ENCODE measurements at places on chromosomes 4 and X.

DNA sequence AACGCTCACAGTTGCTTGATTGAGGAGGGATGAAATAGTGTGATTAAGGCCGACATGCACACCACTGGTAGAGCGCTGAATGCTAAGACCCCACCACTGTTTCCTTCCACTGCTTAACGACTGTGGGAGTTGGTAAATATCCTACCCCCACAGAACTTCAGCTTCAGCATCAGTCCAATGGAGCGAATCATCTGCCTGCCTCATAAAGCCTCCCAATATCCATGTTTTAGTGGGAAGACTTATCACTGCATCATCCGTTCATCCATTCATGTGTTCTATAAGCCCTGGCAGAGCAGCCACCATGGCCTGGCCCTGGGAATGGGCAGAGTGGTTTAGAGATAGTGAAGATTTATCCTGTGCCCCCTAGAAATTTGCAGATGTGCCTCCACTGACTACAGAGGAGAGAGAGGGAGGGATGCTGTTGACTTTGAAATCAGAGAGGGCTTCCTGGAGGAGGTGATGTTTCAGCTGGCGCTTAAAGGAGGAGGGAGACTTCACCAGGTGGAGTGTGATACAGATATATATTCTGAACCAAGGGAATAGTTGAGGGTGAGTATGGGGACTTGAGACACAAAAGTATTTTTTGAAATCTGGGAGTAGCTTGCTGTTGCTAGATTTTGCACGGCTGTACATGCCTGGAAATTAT is 71.9 kb upstream of the STX18 start:
- DNase-seq = no peak

- DNase-seq = no peak
These were observed 210.7 kb downstream of the MAML3 start for GRCh38 chr4:139943277-139943676.

DNA sequence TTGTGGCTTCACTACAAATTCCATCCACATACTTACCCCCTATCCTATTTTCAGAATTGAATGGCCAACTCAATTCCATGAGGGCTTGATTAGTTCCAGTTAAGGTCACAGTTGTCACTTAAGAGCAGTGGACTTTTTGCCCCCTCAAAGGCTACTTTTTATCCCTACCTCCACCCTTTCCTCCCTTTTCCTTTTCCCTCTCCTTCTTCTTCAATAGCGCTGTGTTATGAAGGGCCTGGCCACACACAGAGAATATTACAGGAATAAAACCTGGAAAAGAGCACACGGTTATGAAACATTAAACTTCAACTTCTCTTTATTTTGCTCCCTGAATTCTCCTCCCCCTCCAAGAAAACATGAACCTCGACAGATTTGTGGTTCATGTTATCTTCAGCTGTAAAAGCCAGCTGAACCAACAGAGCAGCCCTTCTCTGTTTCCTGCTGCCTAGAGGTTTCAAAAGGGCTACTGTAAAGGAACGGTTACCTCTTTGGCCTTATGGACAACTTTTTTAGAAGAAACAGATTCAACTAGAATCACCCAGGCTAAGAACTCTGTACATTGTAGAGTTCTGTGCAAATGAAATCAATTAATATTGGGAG is 87.0 kb upstream of the RPL34 start:
- no peak for DNase-seq

- DNase-seq = no peak
These were observed 519.5 kb downstream of the FGF13 start for GRCh38 chrX:138191998-138192397.

DNA sequence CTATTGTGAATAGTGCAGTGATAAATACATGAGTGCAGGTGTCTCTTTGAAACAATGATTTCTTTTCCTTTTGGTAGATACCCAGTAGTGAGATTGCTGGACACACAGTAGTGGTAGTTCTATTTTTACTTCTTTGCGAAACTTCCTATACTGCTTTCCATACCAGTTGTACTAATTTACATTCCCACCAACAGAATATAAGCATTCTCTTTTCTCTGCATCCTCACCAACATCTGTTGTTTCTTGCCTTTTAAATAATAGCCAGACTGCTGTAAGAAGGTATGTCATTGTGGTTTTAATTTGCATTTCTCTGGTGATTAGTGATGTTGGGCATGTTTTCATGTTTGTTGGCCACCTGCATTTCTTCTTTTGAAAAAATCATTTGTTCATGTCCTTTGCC is 105.9 kb downstream of the COL4A6 start:
- no peak for DNase-seq

GRCh38 chrX:3690140-3690539 is 23.3 kb downstream of the PRKX start:
- DNase-seq = no peak

DNA sequence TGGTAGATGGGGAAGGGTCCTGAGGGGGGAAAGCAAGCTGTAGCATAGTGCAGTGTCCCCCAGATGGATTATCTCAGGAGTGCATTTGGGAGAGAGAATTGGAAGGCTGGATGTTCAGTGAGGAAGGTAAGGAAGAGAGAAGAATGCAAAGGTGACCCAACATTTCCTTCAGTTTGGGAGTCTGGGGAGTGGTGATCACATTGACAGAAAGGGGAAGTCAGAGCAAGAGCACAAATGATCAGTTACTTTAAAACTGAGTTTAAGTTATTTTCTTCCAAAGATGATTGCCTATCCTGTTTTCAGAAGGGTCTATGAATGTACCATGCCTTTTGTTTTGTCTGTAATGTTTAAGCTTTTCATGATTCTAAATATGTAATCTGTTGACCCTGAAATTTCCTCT is 47.6 kb downstream of the ARHGAP10 start:
- no peak for DNase-seq

- DNase-seq = no peak
These were observed 667.6 kb downstream of the PCDH18 start for GRCh38 chr4:136864604-136865185.

DNA sequence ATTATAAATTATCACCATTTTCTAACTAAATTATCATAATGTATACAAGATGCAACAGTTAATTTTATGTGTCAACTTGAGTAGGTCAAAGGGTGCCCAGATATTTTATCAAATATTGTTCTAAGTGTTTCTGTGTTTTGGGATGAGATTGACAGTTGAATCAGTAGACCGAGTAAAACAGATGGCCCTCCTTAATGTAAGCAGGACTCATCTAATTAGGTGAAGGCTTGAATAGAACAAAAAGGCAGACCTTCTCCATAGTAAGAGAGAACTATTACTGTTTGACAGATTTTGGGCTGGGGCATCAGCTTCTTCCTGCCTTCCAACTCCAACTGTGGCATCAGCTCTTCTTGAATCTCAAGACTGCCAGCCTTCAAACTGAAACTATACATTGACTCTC is 185.8 kb downstream of the TRAM1L1 start:
- DNase-seq = no peak

DNA sequence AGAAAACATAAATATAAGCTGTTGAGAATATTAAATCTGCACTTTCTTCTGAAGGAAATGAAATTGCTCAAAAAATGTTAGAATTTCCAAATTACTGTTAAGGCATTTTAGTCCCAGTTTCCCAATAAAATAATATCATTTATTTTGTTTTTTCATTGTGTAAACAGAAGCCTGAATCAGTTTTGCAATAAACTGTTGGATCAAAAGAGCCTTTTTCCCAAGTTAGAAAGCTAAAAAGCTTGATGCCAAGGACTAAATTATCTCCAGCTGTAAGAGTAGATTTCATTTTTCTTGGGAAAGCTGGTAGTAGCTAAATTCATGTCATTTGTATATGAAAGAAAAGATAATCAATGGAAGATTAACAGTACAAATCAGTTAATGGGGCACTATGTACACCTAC is 95.8 kb downstream of the RNF150 start:
- DNase-seq = no peak

- no peak for DNase-seq
These were observed 37.1 kb upstream of the HERC6 start for GRCh38 chr4:88341227-88342192.

- peak; percentile 1 for DNase-seq
These were observed 46.8 kb downstream of the PSAPL1 start for GRCh38 chr4:7387925-7388324.

DNA sequence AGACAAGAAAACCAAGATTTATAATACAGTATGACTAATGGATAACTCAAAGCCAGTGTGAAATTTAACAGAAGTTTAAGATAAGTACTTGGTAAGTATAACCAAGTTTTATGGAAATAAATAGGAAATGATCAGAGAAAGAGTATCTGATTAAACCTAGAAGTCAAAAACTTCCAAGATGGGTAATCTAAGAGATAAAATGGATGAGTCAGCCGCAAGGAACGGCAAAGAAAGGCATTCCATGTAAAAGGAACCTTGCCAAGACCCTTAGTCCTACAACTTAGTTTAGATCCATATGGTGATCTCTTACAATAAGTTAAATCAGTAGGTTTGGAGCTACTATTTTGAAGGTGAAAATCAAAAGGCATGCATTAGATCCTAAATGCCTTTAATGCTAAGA is 34.8 kb downstream of the LIN54 start:
- no peak for DNase-seq

DNA sequence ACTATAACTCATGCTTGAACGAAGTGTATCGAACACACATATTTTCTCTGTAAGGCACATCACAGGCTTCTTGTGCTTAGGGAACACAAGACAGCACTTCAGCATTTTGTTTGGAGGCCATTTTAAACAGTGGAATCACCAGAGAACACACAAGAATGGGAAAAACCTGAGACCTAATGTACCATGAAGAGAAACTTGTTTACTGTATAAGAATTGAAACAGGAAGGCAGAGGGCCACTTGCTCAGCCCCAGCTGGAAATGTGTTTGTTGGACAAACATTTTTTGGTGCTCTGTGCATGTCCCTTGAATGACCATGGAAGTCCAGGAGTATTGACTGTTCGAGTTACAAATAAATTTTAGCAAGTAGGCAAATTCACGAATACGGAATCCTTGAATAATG is 47.5 kb downstream of the RAPGEF2 start:
- no peak for DNase-seq

DNA sequence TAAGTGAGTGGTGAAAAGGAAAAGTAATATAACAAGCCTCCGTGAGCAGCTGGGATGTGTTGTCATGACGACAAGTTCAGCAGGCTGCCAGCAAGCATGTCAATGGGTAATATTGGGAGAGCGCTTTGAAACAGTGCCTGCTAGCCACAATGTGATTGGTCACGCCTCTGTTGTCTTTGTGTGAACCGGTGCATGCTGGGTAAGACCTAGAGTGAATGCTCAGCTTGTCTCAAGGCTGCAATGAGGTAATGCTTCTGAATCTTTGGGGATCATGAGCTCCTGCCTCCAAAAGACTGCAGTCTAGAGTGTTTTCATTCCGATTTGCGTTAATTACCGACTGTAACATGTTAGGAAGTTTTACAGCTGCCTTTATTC is 54.9 kb downstream of the STOX2 start:
- DNase-seq = no peak

DNA sequence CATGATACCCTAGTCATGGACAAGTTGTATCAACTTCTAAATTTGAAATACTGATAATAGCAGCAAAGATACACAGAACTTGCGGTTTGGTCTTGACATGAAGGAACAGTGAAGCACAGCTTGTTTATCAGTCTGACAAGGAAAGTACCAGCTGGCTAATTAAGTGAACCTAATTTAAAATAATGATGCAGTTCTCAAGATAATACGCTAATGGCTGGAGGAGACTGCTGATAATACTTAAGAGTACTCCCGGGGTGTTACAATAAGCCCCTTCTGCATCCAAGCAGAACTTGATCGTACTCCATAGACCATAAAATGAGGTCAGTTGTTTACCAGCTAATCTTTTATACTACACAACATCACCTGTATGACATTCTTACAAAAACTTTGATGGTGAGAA is 697.5 kb downstream of the FSTL5 start:
- DNase-seq = no peak

DNA sequence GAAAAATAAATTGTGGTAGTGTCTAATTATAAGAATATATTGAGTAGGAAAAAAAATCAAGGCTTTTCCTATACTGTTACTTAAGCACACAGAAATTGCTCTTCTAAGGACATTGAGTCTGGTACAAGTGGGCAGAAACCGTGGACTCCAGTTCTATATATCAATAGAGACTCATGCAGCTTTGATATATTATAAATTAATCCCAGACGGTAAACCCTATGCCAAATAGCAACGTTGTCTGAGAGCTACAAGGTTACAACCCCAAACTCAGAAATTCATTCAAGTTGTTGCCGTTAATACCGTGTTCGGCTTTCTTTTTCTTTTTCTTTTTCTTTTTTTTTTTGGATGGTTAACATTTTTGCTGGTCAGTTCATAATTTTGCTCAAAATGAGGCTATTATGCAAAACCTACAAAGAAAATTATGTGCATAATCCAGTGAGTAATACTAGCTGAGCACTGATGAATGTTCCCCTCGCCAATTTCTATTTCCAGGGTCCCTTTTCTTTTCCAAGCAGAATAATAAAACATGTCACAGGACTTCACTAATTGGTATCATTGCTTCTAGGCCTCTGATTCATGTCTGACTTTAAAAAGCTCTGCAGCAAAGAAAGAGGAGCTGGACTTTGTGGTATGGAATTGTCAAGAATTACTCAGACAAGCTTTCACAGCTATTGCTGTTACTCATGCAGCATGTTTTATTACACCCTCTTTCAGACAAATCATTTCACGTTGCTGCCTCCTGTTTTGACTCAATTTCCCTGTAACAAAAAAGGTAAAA is 737.7 kb downstream of the NLGN4X start:
- DNase-seq = no peak

GRCh38 chr4:123351713-123352112 is 44.9 kb upstream of the SPRY1 start:
- DNase-seq = no peak

DNA sequence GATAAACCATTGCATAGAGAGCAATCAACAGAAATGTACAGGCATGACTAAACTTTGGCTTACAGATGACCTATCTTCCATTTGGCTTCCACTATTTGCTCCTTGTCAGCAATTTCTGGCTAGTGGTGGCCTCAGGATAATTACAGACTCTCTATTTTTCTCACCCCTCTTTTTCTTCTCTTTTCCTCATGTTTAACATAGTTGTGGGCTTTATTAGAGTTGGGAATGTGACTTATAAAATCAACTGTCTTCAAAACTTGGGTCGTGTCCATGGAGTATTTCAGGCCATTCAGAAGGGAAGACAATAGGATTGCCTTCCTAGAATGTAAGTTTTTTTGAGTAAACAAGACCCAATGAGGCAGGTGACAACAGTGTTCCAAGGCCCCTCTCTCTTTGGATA is 236.2 kb downstream of the FRAS1 start:
- DNase-seq = no peak

GRCh38 chr4:183517781-183518180 is 12.9 kb downstream of the ING2 start:
- no peak for DNase-seq

GRCh38 chr4:76087007-76087769 is 12.7 kb downstream of the ART3 start:
- no peak for DNase-seq

All from activated CD4-positive, alpha-beta memory T cell treated with anti-CD3 and anti-CD28 coated beads, Interleukin-2, amount 10 ng/mL, durations not matched to agents 7 days and 5 days (primary cell).